Hematopoietic multipotent progenitor cell treated with erythropoietin and hydrocortisone succinate and interleukin-3 and kit ligand, for 6 days (in vitro differentiated cells): ENCODE measurements at places on chromosomes 2 and 18.
A peak's percentile ranks its signal among the peaks of the same experiment; 100 is the strongest.

GRCh38 chr2:40213619-40214018 is 238.3 kb downstream of the SLC8A1 start:
- no peak for DNase-seq

GRCh38 chr18:67451960-67452359 is 64.6 kb downstream of the DSEL start:
- DNase-seq: peak; percentile 10

- no peak for DNase-seq
These were observed 165.4 kb downstream of the MYCN start for GRCh38 chr2:16105669-16106281.

- no peak for DNase-seq
These were observed 52.5 kb upstream of the SLC14A2 start for GRCh38 chr18:45562567-45563479.

DNA sequence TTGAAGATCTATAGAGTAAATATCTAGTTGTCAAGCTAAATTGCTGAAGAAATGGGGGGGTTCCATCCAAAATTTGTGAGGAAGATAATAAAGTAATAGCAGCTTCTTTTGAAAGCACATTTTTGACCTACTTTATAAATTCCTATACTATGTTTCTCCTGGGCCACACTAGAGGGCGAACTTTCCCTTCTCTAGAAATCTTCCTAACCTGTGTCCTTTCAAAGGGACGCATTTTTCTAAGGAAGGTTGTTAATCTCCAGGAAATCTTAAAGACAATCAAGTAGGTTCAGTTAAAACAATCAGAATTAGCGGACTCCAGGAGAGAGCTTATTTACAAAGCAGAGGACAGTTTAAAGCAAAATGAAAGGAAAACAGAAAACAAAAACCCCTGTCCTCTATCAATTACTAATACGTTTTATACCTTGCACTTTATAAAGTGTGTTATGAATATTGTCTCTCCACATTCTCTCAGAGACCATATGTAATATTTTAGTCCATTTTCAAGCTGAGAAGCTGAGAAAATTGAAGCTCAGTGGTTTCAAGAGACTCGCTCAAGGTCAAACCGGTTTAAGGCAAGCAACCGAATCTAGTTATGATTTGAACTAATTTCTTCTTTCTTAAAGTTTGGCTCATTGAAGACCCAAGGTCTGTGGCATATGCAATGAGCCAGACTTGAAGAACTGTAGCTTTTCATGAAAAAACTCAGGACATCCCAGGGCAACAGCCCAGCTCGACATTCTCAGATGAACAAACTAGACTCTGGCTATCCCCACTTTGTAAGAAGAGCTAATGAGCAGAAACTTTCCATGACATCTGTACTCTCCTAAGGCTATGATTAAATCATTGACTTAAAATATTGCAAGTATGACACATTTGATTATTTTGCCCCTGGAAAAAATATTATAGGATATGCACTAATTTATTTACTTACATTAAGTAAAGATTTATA is 273.6 kb downstream of the PAX3 start:
- peak; percentile 51 for DNase-seq

DNA sequence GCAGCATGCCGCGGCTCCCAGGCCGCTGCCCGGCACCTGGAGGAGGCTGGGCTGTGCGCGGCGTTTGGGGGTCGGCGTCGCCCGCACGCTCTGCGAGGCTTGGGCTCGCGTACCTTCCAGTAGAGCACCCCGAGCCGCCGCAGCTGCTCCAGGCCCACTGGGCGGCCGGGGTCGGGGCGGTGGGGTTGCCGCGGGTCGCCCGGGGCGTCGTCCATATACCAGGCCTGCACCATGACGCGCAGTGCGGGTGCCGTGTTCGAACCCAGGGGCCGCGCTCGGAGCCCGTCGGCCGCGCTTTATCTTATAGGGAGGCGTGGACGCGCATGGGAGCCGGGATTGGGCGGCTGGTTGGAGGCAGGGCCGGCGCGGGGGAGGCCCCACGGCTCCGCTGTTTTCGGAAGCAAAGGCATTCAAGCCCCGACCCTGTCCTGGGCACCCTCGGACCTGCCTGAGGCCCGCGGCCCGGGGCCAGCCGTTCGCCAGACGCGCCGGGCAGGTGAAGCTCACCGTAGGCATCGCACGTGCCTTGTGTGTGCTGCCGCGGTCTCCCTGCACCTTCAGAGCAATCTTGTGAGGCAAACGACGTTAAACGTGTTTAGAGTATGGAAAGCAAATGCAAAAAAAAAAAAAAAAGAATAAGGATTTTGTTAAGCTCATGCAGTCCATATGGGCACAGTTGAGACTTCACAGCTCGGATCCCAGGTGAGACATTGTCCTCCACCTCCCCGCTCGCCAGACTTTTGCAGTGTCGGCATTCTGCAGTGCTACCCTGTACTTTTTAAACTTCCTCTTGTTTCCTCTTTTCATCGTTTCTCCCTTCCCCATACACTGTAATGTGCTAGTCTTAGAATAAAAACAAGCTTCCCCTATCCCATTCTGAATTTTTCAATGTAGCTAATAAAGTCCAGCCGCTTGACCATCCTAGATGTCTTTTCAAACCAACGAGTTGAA is at the start of gene ADI1:
ADI1 (minus strand) TSS at position 277 of the 951 bp plus-strand sequence; CDS start at position 233, 44 bp downstream.
- peak; percentile 91 for DNase-seq

GRCh38 chr2:75204833-75205232 is 5.5 kb upstream of the TACR1 start:
- DNase-seq: no peak

- DNase-seq: no peak
These were observed 585 bp downstream of the ABCA12 start for GRCh38 chr2:215137741-215138340.

DNA sequence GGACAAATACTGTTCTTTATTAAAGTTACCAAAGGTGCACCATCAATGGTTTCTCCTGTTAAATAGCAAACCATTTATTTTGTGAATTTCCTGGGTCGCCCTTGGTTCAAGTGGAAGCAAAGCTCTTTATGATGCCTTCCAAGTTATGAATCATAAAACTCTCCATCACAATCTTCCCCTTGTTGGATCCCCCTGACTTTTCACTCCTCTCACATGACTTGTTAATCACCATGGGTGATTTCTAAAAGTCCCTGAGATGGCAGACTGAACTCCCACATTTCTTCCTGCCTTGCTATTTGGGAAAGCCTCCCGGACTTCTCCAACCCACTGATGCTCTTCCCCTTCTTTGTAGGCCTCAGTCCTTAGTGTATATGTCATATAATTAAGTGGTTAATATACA is 176.0 kb downstream of the THADA start:
- DNase-seq: no peak
